NCI-H1048 (cell line): ENCODE measurements at places on chromosomes 13 and 19.

- no peak for DNase-seq
Observed at GRCh38 chr19:43741075-43741825, 13.5 kb downstream of the SMG9 start.

DNA sequence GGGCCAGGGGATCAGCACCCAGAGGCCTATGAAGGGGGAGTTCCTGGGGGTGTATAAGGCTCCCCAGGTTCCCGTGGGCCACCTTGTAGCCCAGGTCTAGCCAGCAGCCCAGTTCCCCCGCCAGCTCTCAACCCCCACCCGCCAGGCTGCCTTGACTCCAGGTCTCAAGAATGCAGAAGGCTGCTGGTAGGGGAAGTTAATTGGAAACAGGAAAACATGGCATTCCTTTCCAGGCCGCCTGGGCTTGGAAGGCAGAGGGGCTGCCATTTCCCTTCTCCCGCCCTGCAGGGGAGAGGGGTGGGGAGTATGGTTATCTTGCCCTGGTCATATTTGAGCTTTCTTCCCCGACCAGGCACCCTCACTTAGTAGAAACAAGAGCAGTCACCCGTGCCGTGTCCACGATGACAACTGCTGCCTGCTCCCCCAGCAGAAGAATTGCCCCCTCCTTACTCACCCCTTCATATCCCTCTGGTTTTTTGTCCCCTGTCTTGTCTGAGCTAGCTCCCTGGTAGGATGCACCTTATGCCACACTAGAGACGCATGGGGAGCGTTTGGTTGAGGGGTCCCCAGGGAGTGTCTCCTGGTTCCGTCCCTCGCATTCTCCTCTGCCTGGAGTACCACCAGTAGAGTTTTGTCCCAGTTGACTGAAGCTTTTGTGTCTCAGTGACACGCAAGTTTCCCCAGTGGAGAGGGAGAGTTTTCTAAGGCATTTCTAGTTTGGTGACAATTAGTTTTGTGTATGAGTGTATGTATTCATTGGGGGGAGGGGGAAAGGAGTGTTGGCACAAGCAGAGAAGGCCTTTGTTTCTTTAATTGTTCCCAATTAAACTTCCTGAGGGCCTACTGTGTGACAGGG lies 4.5 kb downstream of the BICRA start:
- no peak for DNase-seq

GRCh38 chr13:51912091-51912490 lies 50.3 kb downstream of the CCDC70 start:
- DNase-seq = no peak

GRCh38 chr19:54947381-54947780 lies at the start of gene NLRP7:
Gene NLRP7 (minus strand): TSS chr19:54947530.
- no peak for DNase-seq

- no peak for DNase-seq
Observed at GRCh38 chr19:13190781-13191540, 40.8 kb downstream of the IER2 start.

GRCh38 chr13:45437947-45438346 lies 19.8 kb upstream of the SLC25A30 start:
- no peak for DNase-seq

GRCh38 chr13:28449826-28450773 lies 44.8 kb downstream of the FLT1 start:
- DNase-seq = no peak

DNA sequence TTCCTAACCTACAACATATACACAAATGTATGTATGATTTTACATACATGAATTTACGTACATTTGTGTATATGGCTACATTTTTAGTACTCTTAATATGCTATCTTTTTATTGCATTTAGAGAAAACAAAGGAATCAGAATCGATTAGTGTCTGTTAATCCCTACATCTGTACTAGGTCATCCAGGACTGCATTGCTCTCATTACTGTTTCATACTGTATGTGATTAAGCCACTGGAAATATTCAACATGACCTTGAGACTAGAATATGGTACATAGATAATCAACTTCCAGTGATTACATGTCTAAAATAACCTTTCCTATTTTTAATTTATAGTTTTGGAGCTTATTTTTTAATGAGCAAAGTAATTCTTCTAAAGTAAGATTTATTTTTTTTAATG lies 5.3 kb upstream of the MAB21L1 start:
- DNase-seq = no peak
